Esophagus (tissue), 2 donors: ENCODE measurements at places on chromosomes 2 and 18. TPM values are rescaled to one million over a fixed set of nuclear protein-coding genes. Genes with fewer than 3 reads are reported as not detected.

Gene DNAH6
- polyA plus RNA-seq: 0.10 TPM

Gene PARD6G
- polyA plus RNA-seq: 15.9 TPM

Gene SLC23A3
- polyA plus RNA-seq: 3.4 TPM

Gene CERKL
- polyA plus RNA-seq: not detected

Gene CCDC141
- 0.06 TPM for polyA plus RNA-seq

Gene LYG2
- polyA plus RNA-seq: not detected

Gene DCDC2C
- polyA plus RNA-seq: 0.04 TPM

Gene HOXD13
- polyA plus RNA-seq: not detected

Gene EVX2
- polyA plus RNA-seq: not detected

Gene ANKRD29
- 7.2 TPM for polyA plus RNA-seq

Gene NOSTRIN
- polyA plus RNA-seq: 3.4 TPM

Gene CAPN14
- polyA plus RNA-seq: 72.7 TPM

Gene ITGA4
- polyA plus RNA-seq: 0.22 TPM

Gene MDH1B
- 0.51 TPM for polyA plus RNA-seq

Gene SNORC
- polyA plus RNA-seq: 2.4 TPM

Gene PPIL3
- polyA plus RNA-seq: 18.7 TPM

Gene IL1R2
- polyA plus RNA-seq: 67.4 TPM

Gene LRRTM1
- polyA plus RNA-seq: not detected

Gene VWA3B
- 0.01 TPM for polyA plus RNA-seq

Gene SERPINB13
- polyA plus RNA-seq: 228 TPM

Gene CENPA
- 5.4 TPM for polyA plus RNA-seq

Gene PROKR1
- polyA plus RNA-seq: 0.01 TPM

Gene PNO1
- 11.2 TPM for polyA plus RNA-seq

Gene POTEE
- not detected for polyA plus RNA-seq

Gene CYP27C1
- polyA plus RNA-seq: 0.80 TPM

Gene SIX3
- polyA plus RNA-seq: not detected

Gene CHRNG
- not detected for polyA plus RNA-seq

Gene CRYGC
- polyA plus RNA-seq: not detected

Gene NT5C1B
- not detected for polyA plus RNA-seq
